ENCODE measurements at places on chromosomes 11 and 22.

- DNase-seq, result peak; percentile 48
Observed at GRCh38 chr22:21712751-21713427, 22.7 kb downstream of the YPEL1 start.

GRCh38 chr11:96293598-96294021 lies 49.4 kb downstream of the MAML2 start:
- no peak for DNase-seq

DNA sequence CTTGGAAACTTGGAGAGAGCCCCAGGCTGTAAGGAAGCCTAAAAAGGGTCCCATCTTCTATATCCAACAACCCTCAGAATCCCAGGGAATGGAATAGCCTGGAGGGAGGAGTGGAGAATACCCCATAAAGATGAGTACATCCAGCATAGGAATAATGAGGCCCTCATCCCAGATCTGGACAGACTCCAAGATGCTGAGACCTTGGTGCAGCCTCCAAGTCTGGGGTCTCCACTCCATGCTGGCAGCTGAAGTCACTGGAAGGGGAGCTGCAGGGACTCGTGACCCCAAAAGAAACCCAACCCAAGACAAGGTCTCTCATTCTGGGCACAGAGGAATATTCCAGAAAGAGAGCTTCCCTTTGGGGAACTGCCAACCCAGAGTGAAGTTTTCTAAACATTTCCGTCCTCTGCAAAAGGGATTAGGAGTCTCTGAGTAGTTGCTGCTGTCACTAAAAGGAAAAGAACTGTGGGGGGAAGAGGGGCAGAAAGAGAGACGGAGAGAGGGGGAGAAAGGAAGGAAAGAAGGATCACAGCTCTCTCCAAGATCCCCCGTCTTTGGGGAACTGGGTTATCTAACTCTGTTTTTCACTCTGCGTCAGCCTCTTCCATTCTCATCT lies 589 bp downstream of the SCGB1A1 start:
- no peak for DNase-seq

GRCh38 chr22:40310081-40310767 lies 36.1 kb upstream of the ADSL start:
- DNase-seq, result no peak

- no peak for DNase-seq
Observed at GRCh38 chr11:32024948-32025347, 65.9 kb upstream of the RCN1 start.

- DNase-seq, result no peak
Observed at GRCh38 chr11:20010156-20010850, 150.0 kb downstream of the DBX1 start.

DNA sequence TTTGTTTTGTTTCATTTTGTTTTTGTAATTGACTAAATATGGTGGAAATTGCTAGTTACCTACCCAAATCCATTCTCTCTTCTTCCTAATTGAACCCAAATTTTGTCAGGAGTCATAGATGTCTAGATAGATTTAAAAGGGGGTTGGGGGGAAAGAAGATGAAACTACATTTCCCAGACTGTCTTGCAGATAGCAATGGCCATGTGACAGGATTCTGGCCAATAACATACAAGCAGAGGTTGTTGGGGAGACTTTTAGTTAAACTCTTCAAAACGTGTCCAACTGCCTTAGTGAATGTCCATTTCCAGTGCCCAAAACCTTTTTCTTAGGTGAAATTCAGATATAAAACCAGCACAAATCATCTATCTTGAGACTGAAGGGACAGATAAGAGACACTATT lies 583.9 kb upstream of the API5 start:
- DNase-seq, result no peak

DNA sequence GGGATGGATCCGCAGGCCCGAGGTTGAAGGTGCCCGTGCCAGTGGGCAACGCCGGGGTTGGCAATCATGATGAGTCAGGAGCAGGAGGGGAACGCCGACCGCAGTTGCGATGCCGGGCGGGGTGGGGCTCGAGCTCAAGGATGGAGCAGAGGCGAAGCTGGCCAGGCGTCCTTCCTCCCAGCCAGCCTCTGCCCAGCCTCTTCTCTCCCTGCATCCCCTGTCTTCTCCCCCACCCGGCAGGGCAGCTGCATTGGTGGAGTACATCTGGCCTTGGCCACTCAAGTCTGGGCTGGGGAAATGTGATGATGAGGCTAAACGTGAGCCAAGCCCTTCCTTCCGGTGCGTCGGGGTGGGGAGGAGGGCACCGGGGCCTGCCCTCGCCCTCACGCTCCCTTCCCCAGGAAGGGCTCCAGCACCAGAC lies 3.9 kb downstream of the IFITM10 start:
- no peak for DNase-seq

- no peak for DNase-seq
Observed at GRCh38 chr11:31807799-31808667, 3.1 kb downstream of the PAX6 start.

DNA sequence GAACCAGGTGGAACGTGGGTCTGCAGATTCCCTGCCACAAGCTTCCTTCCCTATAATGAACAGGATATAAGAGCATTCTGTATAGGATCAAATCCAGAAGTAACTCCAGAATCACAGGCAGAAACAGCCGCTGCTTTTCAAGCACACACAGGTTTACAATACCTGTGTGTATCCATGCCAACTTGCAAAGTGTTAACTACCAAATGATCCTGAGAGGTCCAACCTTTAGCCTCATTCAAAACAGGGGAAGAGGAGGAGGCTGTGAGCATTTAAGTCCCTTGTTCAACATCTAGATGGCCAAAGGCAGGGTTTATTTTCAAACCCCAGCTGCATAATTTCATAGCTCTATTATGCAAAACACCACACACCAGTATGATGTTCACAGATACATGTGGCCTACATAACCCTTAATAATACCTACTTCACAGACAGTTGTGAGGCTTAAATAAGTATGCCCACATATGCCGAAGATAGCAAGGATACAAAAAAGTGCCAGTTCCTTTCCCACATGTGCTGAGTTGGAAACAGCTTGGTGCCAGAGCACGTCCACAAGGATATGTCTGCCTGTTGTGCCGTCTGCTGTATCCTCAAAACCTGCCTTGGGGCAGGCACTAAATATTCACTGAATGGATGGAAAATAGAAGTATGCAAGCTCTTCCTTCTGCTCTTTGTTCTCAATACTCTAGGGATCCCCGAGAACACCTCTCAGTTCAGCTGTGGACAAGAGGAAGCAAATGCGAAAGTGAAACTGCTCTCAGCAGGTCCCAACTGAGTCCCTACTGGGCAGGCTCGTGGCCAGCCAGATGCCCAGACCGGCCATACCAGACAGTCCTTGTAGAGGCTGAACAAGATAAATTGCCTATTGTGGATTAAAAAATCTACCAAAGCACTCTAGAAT lies 66.8 kb downstream of the LARGE1 start:
- DNase-seq, result peak; percentile 11

DNA sequence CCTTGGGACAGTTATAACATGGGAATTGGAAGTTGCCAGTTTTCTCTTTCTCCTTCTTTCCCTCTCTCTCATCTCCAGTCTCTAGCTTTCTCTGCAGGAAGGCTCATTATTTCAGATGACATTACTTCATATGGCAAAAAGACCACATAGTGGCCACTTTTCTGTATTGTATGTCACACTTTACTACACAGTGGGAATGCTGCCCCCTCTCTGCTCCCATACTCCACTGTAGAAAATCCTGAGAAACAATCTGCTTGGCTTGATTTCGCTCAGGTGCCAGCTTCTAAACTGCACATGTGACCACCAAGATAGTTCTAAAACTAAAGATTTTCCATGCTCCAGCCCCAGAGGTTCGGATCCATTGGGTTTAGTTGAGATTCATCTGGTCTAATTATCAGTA lies 860.7 kb upstream of the CCDC90B start:
- no peak for DNase-seq

DNA sequence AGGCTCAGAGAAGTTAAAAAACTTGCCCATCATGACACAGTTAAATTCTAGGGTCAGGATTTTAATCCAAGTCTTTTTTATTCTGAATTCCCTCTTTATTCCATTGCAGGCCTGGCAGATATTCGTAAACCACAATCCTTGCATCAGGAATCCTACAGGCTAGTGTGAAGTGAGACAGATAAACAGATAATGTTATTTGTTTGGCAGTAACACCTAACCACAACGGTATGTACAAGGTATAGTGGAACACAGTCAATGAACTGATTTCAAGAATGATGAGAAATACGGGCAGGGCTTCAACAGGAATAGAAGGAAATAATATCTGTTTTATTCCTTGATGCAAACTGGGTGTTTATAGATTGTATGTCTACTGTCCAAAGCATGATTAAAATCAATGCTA lies 32.0 kb upstream of the NARS2 start:
- no peak for DNase-seq

DNA sequence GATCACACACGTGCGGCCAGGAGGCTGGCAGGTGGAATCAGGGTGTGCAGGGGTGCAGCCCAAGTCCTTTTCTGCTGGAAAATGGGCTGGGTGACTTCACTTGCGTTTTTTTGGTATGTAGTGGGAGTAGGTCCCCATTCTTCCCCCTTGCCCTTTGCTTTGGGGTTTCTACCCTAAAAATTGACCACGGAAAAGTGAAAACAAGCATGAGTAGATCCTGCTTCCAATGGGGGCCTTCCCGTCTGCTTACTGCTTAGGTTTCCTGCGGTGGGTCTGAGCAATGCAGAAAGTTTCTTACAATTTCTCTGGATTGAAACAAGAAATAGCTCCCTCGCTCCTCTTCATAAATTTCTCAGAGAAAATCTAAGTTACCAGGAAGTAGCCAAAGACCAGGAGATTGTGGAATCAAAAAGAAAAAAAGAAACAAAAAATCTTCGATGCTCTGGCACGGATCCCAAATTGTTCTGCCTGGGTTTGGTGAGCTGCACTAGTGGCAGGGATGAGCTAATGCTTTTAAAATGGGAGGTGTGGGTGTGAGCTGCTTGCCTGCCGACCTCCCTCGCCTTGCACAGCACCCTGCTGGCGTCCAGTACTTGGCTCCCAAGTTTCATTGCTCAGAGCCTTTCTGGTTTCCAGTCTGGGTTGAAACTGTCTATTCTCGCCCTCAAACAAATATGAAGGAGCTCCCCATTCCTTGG lies 2.4 kb downstream of the TIMP3 start:
- DNase-seq, result no peak

DNA sequence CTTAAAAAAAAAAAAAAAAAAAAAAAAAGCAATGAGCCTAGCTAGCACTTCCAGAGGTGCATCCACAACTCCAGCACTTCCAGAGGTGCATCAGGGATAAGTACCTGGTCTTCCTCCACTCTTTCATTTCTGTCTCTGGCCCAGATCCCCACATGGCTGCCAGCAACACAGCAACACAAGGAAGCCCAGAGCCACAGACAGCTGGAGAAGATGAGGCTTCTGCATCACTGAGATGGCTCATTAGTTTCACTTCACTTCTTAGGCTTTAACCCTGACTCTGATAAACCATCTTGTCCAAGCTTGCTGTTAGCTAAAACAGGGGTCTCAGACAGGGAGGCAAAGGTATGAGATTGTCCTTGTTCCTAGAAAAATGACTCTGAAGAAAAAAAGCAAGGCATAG lies 35.6 kb downstream of the PC start:
- no peak for DNase-seq

DNA sequence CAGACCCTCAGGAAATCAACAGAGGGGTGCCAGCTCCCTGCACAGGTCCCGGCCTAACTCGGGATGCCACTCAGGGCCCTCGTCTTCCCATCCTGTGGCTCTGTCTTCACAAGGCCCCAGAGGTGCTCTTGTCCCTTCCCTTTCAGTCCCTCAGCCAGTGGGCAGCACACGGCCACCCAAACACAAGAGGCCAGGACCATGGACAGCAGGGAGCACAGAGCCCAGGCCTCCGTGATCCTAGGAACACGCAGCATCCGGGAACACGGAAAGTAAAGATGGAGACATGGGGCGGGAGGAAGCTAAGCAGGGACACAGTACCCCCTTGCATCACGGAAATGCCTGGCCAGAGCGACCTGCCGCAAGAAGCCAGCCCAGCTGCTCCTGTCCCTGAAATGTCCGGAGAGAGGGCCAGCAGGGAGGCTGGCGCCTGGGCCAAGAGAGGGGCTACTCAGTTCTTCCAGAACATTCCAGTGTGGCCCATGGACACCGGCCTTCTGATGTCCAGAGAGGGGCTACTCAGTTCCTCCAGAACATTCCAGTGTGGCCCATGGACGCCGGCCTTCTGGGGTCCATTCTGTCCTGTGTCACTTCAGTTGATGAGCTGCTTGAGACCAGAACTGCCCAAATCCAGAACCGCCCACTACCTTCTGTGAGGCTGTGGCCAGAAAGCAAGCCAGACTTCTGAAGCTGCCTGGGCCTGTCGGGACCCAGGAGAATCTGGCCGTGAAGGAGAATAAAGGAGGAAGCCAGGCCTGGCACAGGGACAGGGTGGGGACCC lies 274.0 kb downstream of the BRD1 start:
- no peak for DNase-seq

DNA sequence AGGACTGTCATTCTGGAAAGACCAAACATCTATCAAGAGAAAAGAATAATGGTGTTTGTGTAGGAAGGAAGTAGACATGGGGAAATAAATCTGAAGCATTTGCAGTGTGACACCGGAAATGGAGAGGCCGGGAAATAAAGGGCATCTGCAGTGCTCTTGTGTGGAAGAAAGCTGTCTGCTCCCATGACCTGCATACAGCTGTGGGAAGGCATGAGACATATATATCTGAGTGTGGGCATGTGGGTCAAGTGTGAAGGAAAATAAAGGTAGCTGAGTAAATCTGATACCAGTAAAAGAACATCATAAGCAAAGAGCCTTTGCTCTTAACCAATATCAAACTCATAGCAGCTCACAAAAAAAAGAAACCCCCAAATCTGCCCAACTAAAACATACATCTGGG lies 72.1 kb upstream of the OR5AK2 start:
- no peak for DNase-seq

DNA sequence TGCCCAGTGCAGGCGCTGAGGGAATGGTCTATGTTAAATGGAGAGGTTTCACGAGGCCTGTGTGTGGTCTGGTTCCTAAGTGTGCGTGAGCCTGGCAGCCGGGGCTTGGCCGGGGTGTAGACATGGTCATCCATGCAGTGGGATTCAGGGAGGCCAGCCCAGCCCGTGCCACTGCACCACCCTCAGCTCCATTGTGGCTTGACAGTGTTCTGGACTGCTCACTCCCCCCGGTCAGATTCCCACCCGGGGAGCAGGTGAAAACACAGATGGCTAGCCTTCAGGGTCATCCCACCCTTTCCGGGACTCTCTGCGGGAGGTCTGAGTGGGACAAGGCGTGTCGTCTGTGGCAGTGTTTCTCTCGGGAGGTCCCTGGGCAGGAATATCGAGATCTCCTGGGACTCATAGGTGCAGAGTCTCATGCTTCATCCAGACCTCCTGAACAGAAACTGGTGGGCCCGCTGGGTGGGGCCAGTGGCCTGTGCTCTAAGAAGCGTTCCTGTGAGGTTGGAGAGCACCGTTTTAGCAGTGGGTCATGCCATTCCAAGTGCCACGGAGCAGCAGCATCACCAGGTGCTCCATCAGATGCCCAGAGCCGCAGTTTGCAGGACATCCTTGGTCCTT lies 52.3 kb downstream of the ST14 start:
- DNase-seq, result no peak

DNA sequence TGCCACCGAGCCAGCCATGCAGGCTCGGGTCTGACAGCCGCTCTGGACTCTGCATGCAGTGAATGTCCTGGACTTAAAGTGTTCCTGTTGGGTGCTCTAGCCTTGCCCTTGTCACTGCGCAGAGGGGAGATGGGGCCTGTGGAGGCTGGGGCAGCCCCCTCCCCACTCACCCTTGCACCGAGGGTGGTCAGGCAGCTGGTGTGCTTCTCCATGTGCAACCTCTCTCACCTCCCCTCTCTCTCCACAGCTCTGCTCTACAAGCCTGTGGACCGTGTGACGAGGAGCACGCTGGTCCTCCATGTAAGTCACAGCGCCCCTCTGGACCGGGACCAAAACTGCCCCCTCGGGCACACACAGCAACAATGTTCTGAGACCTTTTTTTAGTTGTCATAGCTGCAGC lies 92.5 kb downstream of the BCR start:
- no peak for DNase-seq

All from pulmonary artery endothelial cell (primary cell).